ENCODE measurements at places on chromosomes 16 and 17. TPM values are rescaled to one million over a fixed set of nuclear protein-coding genes. Genes with fewer than 3 reads are reported as not detected.

GRCh38 chr16:70782237-70782636, 18.7 kb downstream of the VAC14 start:
- no peak for DNase-seq

DNA sequence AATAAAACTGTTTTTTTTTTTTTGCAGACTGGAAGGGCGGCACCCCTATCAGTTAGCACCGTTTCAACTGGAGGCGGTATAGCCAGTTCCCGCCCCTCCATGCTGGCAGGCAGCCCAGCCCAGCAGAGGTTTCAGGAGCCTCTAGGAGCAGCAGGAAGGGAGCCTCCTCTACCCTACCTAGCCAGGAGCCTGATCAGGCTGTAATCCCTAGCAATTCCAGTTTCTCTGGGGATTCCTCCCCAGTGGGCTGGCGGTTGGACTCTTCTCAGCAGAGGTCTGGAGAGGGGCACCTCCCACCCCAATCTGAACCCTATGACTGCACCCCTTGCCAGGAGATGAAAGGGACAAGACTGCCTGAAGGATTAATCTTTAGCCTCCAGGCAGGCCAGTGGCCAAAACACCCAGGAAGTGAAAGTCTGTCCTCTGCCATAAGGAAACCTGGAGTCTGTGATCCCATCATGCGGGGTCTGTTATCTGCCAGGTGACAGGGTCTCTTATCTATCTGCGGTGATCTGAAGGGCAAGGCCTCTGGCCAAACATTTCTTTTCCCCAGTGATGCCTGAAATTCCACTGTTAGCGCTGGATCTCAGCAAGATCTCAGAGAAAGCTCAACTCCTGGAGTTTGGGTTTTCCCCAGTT, 4.9 kb upstream of the CDH1 start:
- DNase-seq: peak; percentile 48

GRCh38 chr17:17177176-17177575, 29.0 kb downstream of the PLD6 start:
- no peak for DNase-seq

DNA sequence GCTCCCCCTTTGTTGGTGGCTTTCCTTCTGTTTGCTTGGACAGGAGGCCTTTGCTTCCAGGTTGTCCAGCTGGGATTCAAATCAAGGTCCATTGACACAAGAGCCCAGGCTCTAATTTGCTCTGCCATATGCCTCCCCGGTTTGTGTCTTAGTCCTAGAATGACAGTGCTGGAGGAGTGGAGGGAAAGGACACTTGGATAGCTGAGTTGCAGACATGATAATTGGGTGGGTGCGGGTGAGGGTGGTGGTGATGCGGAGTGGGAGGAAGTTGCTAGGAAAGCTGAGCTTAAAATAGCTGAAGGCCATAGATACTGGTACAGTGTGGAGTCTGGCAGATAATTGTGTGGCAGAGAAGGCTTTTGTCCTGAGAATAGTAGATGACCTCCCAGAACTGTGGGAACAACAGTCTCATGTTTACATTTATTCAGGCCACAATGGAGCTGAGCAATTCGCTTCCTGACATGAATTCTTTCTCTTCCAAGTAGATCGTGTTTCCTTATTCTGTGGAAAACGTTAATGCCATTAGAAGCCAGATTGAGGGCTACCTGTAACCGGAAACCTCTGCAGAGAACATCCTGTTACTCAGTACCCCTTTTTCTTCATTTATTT, 23.8 kb downstream of the SEC14L1 start:
- DNase-seq: no peak

DNA sequence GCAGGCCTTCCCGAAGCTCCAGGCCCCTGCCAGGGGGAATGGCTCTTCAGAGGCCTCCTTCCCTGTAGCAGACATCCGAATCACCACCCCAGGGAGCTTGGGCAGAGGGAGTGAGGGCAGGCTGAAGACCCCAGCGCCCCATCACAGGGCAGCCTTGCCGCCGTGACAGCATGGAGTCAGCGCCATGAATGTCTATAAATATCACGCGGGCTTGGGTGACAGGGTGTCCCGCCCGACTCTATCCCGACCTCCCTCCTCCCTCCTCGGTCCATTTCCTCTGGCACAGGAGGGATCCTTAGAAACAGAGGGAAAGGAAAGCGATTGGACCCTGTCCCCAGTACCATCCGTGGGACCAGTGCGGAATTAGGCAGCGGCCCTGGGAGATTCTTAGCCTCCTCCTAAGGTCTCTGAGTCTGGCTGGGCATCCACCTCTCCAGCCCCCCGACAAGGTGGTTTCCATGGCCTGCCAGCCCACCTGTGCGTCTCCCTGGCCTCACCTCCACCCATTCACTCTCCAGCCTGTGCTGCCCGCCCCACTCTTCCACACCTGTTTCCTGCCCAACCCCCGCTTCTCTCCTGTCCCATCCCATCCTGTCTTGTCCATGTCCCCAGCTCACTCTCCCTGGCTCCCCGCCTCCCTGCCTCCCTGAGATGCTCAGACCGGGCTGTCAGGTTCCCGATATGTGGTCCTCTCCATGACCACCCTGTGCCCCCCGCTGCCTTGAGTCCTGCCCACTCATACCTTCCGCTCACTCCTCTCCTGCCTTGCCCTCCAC, 5.1 kb downstream of the ATP2A1 start:
- no peak for DNase-seq

DNA sequence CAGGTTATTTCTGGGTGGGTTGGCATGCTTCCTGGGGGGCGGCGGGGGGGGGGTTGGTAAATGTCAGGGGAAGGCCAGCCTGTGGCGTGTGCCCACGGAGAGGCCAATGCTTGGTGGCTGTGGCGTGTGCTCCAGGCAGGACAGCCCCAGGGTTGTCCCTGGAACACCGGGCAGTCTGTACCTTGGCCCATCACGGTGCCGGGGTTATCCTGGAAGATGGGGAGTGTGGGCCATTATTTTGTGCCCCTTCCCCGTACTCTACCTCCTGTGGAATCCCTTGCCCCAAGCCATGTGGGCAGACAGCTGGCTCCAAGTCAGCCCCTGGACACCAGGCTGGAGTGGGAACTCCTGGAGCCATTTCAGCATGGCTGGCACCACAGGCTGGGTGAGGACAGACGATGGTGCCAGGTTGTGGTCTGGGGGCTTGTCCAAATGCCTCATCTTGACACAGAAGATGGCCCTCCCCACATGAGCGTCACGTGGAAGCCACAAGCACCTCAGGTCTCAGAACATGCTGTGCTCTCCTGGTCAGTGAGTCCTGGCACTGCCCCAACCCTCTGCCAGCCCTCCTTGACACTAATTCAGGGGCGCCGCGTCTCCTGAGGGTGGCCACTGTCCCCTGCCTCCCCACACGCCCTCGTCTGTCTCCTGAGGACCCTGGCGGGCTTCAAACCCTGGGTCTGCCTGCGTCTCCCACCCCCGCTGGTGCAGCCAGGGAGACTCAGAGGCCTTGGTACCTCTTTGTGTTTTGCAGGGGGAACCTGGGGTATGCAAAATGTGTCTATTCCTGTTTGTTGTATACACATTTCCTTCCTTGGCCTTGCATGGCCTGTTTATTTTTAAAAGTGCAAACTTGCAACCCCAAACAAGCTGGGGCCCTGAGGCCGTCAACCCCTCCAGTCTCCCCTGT, 4.3 kb downstream of the SLC16A3 start:
- DNase-seq: no peak

DNA sequence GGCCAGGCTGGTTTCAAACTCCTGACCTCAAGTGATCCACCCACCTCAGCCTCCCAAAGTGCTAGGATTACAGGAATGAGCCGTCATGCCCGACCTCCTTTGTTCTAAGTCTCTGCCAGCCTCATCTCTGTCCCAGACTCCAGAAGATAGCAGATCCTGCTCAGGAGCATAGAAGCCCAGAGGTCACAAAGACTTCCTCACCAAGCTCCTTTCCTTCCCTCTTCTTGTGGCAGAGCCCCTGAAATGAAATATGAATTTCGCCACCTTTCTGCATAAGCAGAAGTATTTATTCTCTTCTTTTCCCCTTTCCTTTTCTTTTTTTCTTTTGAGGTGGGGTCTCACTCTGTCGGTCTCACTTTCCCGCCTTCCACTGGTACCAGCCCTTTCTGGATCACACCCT, 11.5 kb upstream of the PIPOX start:
- DNase-seq: no peak

DNA sequence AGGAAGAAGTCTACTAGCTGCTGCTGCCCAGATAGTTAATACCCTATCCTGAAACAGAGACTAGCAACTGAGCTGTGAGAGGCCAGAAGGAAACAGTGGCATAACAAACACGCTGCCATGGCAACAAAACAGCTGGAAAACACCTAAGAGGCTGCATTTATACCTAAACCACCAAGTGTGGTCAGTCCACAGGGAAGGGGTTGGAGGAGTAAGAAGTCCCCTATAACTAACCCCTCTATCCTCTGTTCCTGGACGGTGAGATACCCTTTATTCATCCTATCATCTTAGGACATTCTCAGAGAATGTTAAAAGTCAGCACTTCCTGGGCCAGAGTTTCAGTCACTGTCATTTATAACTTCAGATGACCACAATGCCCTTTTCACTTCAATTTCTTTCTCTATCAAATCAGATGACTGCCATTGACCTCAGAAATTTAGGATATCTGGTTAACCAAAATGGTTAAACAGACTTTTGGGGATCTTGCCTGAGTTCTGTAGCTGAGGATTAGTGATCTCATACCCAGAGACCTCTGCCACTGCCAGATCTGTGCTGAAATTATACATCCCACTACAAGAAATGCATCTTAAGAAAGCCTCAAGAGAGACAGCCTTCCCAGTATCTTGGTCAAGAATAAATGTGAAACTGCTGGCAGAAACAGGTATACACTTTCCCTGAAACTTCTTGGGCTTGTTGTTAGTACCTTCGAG, 36.2 kb downstream of the STH start:
- DNase-seq: peak; percentile 61

GRCh38 chr17:76014925-76015261, 12.2 kb downstream of the EVPL start:
- no peak for DNase-seq

- DNase-seq: peak; percentile 6
These were observed 46.4 kb upstream of the CDH13 start for GRCh38 chr16:82580298-82580890.

DNA sequence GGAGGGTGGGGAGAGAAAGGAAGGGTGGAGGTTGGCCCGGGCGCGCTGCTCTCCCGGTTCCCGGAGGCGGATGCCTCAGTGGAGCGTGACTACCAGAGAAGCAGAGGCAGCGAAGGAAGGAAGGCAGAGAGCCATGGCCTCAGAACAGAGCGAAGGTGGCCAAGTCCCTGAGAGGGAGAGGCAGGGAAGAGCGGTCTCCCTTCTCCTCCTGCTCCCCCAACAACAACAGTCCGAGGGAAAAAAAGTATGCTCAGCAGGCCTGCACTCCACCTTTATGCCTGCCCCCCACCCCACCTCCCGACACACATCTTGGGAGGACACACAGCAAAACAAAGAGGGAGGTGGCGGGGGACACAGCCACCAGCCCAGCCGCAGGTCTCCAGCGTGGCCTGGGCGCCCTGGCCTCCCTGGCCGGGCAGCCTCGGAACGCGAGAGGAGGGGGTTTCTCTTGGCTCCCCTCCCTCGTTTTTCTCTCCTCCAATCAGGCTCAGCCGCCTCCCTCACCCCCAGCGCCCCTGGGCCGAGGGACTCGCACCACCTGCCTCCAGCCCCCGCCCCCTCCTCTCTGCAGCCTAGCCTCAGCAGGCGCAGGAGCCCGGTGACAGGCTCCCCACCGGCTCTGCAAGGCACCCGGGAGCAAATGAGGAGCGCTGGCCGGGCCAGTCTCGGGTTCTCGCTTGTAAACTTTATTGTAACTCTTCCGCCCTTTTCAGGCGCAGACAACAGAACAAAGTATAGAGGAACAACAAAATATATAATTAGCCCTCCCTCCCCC, 1.1 kb upstream of the HOXB7 start:
- peak; percentile 60 for DNase-seq

DNA sequence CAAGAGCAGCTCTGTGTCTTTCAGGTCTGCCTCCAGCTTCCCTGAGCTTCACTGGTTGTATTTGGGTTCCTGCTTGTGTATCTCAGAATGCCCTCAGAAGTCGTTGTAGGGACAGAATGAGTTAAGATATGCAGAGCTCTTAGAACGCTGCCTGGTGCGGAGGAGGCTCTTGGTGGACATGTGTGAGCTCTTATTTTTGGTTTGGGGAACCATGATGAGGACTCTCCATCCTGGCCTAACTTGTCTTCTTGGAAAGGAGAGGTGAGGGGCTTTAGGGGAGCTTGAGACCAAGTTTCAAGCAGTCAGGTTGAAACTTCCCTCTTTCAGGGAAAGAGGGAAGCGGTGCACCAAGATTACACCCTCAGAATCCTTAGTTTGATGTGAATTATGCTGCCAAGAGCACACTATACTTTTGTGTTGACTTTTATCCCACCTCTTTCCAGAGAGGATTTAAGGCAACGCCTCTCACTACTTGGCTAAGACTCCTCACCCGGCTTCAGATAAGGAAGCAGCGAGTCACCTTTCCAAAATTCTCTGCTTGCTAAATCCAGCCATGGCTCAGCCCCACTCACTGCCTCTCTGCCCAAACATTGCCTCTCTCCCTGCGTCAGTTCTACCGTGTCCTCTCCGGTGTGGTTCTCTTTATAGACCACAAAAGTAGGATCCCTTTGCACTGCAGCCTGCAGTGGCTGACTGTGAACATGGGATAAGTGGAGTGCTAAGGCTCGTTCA, 12.7 kb downstream of the CDK5RAP3 start:
- no peak for DNase-seq

DNA sequence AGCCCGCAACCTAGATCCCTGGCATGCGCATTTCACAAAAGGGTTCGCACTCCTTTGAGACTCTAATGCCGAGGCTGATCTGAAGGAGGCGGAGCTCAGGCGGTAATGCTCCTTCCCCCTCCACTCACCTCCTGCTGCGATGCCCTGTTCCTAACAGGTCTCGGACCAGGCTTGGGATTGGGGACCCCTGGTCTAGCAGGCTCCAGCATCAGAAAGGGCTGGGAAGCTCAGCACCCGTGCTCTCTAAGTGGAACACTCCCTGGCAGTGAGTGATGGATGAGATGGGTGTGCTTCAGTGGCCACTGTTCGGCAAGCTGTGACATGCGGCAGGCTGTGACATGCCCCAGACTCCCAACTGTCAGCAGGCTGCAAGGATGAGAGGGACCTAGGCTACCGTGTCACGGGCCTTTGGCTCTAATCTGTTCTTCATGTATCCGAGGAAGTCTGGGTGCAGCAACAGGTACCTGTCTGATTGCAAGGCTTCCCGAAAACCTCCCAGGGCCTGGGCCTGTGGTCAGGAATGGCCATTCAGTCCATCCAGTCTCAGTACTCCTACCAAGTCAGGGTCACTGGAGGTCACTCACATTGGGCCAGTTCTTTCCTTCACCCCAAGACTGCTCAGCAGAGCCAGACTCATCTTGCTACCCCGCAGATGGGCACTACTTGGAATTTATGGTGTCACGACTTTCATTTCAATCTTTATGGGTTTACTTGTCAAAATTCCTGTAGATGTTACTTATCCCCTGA, 1.3 kb upstream of the ST6GALNAC2 start:
- DNase-seq: no peak

- no peak for DNase-seq
These were observed 112.6 kb downstream of the OR1D5 start for GRCh38 chr17:2950846-2951245.

Gene RCVRN
- not detected for total RNA-seq

Gene CENPX
- 13.6 TPM for total RNA-seq

Gene CHTF8
- 67.7 TPM for total RNA-seq

Gene GID4
- 9.4 TPM for total RNA-seq

Gene ZFP3
- 1.6 TPM for total RNA-seq

Gene LPCAT2
- total RNA-seq: 9.7 TPM

Gene CCL11
- not detected for total RNA-seq

Gene KRT28
- not detected for total RNA-seq

Gene C1QTNF8
- not detected for total RNA-seq

Gene NFATC2IP
- total RNA-seq: 18.1 TPM

Gene SCNN1B
- total RNA-seq: not detected

Gene CNTNAP1
- 15.2 TPM for total RNA-seq

Gene TRPV2
- total RNA-seq: 14.5 TPM

Gene KRT24
- total RNA-seq: not detected

Data from renal cortical epithelial cell (primary cell).